GM12892 (cell line): ENCODE measurements at places on chromosomes 5 and 9.

- DNase-seq: no peak
These were observed 88.7 kb downstream of the DEPDC1B start for GRCh38 chr5:60611099-60611740.

- DNase-seq: no peak
These were observed 790.8 kb upstream of the NUDT12 start for GRCh38 chr5:104353371-104353770.

DNA sequence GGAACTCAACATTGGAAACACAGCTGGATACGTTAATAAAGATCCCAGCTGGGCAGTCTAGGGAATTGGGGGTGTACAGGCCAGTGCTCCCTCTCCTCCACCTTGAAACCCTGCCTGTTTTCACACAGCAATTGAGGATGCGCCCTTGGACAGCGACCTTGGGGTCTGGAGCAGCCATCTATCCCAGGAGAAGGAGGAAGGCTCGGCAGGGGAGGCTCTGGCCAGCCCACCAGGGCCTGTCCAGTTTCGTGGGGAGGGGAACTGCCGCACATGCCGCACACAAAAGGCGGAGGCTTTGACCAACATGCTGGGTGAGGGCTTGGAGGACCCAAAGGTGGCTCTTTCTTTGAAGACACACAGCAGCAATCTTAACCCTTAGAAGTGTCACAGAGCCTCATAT is 1.4 kb downstream of the COL23A1 start:
- no peak for DNase-seq

- DNase-seq: no peak
These were observed 311.8 kb downstream of the DNAH5 start for GRCh38 chr5:13632676-13633075.

- DNase-seq: no peak
These were observed 47.9 kb upstream of the BASP1 start for GRCh38 chr5:17169507-17169906.

GRCh38 chr5:154506716-154507080 is 28.7 kb upstream of the HAND1 start:
- DNase-seq: no peak

DNA sequence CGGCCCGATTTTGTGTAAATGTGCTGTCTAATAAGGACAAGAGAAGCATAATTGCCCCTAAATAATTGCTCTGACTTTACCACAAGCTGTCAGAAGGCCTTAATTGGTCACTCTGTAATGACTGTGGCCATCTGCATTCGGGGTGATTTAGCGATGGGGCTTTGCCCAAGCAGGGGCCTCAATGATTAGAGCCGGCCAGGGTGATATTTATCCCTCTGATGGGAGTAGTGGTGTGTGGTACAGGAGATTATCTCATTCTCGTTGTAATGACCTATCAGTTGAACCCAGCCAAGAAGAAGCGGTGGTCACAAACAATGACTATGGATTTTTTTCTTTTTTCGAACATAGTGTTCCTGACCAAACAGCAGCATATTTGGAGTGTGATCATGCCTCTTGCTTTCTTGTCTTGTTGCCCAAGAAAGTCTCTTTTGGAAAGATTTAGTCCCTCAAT is 72.0 kb upstream of the SAP30L start:
- DNase-seq: no peak

- DNase-seq: no peak
These were observed 261.8 kb downstream of the ARHGAP26 start for GRCh38 chr5:143031781-143032580.

GRCh38 chr5:6604341-6604740 is 28.5 kb downstream of the NSUN2 start:
- no peak for DNase-seq

DNA sequence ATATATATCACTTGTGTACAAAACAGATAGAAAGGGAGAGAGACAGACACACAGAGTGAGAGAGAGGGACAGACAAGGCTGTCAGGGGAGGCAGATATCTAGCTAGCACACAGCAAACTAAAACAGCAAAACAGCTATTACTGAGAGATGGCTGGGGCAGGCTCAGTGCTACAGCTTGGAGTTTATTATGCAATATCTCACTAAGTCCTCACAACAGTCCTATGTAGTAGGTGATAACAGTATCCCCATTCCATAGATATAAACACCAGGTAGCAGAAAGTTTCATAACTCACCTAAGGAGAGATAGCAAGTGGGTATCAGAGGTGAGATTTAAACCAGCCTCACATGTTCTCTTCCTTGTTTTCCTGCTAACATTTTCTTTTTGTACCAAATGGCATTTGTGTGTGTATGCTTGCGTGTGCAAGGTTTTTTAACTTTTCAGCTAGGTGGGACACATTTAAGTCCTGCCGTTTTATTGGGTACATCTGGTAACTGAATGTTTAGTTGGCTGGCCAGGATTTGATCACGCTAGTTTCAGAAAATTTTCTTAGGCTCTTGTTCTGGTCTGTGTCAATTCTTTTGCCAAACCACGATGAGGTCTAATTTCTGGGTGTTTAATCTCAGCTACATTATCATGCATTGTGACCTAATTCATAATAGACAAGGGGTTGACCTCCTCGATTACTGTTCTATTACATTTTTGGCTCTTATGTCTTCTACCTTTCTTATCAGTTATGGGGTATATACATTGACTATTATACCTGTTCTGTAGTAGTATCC is 105.1 kb downstream of the LMNB1 start:
- DNase-seq: no peak

- peak; percentile 15 for DNase-seq
These were observed 111.9 kb downstream of the NR6A1 start for GRCh38 chr9:124659099-124659659.

DNA sequence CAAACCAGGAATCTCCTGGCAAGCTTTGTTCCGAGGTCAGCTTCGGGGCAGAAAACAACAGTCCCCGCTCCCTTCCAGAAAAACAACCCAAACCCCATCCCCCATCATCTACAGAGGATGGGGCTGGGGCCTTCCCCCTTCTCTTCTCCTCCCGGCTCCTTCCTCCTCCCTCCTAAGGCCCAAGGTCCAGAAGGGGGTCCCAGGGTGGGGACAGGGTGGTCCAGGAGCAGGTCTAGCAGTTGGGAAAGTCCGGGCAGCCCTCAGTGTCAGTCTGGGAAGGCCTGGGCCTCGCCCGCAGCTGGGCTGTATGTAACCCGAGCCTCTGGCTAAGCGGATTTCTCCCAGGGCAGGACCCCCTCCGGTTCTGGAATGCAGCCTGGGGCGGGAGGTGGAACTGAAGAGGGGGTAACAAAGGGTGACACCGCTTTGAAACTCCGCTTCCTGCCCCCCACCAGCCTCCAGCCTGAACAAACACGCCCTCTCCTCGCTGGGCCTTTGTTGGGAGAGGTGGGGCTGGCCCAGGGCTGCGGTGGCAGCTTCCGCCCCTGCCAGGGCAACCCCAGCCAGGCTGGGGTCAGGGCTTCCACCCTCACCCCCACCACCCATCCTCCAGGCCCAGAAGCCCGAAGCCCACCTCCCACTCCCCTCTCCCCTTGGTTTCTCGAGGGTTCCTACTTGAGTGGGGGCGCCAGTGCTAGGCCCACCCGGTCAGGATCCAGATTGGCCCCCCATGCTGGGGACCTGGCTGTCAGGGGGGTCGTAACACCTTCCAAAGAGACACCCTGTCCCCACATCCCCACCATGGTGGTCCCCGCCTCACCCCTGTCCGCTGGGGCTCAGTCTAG is 63.5 kb downstream of the C9orf50 start:
- DNase-seq: no peak

DNA sequence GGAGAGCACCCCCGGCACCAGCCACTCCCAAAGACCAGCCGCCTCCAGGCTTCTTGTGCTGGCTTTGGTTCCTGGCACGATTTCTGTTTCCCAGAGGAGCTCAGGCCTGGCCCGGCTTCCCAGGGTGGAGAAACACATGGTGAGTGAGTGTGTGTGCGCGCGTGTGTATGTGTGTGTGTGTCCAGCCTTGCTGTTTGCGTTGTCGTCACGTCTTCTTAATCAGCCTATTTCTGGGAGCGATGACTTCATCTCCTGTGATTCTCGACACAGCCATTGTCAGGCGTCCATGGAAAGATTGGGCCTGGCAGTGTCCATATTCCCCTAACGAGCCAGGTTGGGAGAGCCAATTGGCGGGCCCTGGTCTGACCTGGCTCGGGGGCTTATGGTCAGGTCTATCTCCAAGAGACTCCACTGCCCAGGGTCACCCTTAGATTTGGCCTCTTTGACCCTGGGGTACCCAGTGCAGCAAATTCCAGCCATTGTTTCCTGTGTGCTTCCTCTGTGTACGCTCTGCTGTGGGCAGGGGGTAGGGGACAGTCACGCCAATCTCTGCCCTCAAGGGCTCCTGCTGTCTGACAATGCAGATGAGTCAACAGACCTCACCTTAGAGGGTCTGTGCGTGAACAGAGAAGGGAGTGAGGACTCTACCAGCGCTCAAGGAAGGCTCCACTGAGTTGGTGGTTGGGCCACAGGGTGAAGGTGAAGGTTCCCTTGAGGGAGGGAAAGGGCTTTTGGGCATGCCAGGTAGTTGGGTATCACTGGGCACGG is 73.8 kb downstream of the DAB2IP start:
- DNase-seq: no peak

- no peak for DNase-seq
These were observed 460.6 kb downstream of the ISL1 start for GRCh38 chr5:51843893-51844292.

- DNase-seq: no peak
These were observed 72.6 kb upstream of the GALNT10 start for GRCh38 chr5:154117930-154118329.

- no peak for DNase-seq
These were observed 62.4 kb downstream of the TAF11L14 start for GRCh38 chr5:17696627-17697026.

DNA sequence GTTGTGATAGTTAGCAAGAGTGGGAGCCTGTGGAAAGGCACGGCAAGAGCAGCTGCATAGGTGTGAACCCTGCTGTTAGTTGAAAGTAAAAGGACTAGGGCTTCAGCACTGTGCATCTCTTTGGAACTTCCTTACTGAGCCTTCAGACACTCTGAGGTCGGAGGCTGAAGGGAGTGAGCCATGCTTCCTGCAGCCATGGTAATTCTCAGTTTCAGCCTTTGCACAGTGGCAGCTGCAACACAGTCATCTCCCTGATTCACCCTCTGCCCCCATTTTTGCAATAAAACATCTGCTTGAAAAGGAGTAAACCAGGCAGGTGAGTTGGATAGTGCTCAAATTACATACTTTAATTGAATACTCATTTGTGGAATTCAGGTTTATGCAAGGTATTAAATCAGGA is 6.5 kb upstream of the TLE4 start:
- no peak for DNase-seq

DNA sequence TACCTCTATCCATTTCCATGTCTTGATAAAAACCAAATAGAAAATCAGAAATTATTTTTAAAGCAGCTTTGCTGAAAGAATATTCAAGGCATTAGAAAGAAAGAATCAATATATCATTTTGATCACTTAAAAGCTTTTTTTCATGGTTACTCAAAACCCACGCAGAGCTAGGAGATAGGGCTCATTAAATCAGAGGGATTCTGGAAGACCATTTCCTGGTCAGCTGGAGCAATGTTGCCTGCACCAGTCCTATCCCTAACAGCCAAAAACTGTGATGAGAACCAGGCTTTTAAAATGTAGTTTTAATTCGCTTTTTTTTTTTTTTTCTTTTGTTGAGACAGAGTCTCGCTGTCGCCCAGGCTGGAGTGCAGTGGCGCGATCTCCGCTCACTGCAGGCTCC is 72.3 kb downstream of the ARSB start:
- no peak for DNase-seq

- DNase-seq: peak; percentile 48
These were observed 3.9 kb downstream of the ACSL6 start for GRCh38 chr5:132007399-132008162.

DNA sequence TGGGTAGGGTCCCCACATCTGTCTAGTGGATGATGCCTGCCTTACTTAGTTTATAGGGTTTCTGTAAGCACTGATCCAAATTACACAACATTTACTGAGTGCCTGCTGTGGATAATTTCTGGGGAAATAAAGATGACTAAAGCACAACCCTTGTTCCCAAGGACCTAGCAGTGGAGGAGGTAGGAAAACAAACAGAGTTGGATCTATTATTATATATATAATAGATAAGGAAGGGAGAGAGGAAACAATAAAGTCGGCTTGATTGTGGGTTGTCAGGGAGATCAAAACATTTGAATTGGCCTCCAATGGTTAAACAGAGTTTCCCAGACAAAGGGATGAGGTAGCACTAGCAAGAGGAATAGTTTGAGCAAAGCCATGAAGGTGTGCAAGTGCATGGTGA is 14.0 kb downstream of the IL33 start:
- DNase-seq: no peak

DNA sequence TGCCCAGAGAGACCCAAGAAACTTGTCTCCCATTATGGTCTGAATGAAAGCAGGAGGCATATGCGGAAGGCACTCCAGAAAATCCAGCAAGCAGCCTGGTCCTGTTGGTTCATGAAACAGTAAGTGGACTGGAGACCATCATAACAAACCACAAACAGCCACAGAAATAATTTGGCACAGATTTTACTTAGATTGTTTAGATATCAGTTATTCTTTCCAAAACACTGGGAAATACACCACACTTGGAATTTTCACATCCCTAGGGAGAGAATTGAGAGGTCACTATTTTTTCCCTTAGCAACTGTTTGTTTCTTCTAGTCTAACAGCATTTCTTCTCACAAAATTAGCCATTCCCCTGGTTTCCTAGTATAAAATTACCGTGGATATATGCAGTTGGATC is 300.8 kb downstream of the OSTF1 start:
- no peak for DNase-seq

GRCh38 chr9:14453286-14453685 is 139.3 kb upstream of the NFIB start:
- DNase-seq: no peak

DNA sequence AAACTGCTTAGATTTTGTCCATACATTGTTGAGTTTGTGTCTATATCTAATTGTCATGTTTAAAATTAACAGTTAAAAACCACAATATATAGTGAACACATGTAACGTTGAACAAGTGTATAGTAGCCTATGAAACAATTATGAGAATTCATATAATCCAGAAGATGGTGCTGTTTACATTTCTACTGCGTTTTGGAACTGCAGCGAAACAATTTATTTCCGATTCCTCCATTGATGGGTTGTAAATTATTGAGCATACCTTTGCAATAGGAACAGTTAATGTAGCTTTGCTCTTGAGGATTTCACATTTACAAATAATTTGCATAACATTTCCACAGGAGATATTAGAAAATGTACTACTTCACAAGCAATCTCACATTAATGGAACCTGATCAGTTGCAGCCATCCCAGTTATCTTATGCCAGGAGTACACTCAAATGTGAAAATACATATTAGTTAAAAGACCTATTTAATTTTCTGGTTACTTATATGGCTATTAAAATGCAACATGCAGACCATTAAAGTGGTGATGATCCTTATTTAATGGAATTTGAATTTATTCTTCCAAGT is 411.8 kb downstream of the CDH10 start:
- no peak for DNase-seq

DNA sequence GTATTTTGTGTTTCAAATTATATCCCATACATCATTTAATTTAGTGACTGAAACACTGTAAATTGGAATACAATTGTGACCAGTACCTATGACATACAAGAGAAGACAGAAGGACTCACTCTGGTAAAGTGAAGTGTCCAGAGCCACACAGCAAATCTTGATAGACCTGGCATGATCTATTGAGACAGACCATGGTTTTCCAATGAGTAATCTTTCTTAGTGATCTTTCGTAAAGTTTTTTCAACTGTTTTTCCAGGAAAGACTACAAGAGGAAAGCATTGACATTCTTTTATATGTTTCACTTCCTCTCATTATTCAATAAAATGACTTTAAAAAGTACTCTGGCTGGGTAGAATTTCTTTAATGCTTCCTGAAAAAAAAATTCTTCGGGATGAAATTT is 43.3 kb upstream of the ALDH1A1 start:
- DNase-seq: no peak

- DNase-seq: no peak
These were observed 92.7 kb downstream of the COL5A1 start for GRCh38 chr9:134734270-134734669.

- no peak for DNase-seq
These were observed 236.5 kb downstream of the DRD1 start for GRCh38 chr5:175207321-175208040.
